ENCODE measurements at places on chromosomes 7 and 10.

- peak; percentile 43 for DNase-seq
Measured at GRCh38 chr7:1108264-1108920, 20.5 kb downstream of the GPER1 start.

DNA sequence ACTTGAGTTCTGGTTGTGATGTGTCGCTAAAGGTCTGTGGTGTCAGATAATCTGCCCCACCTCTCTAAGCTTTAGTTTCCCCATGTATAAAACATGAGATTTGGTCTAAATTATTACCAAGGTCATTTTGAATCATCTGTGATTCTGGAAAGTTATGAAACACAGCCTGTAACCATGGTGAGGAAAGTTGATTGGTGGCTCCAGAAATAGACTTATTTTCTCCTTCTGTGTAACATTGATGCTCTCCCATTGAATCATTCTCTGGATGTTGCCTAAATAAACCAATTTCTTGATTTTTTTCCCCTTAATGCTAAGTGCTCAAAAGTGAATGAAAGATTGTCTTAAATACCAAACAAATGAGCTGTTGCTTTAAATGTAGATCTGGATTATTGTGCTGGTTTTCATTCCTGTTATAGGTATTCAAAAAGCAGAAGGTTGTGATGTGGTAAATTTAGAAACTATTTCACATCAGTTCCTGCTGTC, 30.0 kb upstream of the PCGF5 start:
- DNase-seq: no peak

DNA sequence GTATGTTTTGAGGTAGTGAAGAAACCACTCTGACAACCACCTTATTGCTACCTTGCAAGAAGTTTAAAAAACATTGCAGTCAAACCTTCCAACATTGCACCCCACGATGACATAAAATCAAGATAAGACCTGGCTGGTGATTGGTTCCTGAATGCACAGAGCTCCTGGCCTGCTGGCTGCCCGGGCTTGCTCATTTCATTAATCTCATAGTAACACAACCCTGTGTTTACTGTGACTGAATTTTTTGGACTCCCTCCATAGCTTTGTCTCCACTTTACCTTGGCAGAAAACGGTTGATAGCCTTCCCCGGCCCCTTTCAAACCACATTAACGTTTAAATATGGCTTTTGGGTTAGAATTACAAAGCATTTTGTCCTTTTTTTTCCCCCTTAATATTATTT, 27.5 kb downstream of the VWA2 start:
- peak; percentile 66 for DNase-seq

DNA sequence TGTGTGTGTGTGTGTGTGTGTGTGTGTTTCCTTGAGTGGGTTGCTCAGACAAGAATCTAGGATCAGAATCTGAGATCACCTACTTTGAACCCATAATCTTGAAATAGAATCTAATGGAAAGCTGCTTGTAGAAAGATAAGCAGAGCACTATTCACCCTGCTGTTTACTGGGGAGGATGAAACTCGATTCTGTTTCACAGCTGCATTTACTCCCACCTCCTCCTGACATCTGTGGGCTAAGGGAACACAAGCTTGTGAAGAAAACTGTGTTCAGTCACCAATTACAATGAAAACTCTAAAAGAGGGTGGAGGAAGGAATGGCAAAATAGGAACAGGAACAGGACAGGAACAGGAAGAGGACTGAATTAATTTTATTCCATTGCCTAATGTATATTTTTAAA, 269.5 kb downstream of the TSPAN12 start:
- no peak for DNase-seq

DNA sequence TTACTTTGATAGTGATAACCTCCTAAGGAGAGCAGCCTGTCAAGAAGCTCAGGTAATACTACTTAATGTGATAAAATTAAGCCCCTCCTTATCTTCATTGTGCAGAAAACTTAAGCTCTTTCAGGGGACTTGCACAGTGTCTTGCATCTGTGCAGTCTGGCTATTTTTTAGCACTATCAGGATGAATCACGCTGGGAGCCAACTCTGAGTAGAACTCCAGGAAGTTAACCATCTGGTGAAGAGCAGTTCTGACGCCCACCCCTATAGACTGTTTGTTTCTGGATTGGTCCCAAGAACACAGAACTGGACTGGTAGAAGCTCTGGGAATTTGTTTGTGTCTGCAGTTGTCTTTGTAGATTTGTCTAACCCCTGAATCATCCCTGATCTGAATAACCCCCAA, 41.9 kb downstream of the AGK start:
- no peak for DNase-seq

- no peak for DNase-seq
Measured at GRCh38 chr10:62011558-62011957, 110.1 kb downstream of the ARID5B start.

GRCh38 chr7:80721883-80722615, 83.6 kb downstream of the CD36 start:
- peak; percentile 36 for DNase-seq

GRCh38 chr7:110104243-110104642, 986.7 kb upstream of the LRRN3 start:
- no peak for DNase-seq

DNA sequence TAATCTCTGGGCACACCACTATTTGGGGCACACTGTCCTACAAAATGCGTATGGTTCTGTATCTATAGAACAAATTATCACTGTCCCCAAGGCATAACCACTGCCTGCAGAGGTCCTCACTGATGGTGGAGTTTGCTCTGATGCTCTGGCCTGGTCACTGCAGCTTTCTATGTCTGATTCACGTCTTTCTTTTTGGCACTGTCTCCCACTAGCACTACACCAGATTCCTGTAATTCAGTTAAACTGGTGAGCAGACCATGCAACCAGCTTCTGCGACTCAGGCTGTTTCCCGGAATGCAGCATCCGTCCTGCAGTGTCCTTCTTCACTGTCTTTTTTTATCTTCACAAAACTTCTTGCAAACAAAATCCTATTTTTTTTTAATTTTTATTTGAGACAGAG, 112.8 kb downstream of the KLF6 start:
- no peak for DNase-seq

GRCh38 chr7:31883761-31884164, 186.4 kb downstream of the PDE1C start:
- no peak for DNase-seq

GRCh38 chr7:126686474-126686873, 566.3 kb downstream of the GRM8 start:
- DNase-seq: peak; percentile 26

DNA sequence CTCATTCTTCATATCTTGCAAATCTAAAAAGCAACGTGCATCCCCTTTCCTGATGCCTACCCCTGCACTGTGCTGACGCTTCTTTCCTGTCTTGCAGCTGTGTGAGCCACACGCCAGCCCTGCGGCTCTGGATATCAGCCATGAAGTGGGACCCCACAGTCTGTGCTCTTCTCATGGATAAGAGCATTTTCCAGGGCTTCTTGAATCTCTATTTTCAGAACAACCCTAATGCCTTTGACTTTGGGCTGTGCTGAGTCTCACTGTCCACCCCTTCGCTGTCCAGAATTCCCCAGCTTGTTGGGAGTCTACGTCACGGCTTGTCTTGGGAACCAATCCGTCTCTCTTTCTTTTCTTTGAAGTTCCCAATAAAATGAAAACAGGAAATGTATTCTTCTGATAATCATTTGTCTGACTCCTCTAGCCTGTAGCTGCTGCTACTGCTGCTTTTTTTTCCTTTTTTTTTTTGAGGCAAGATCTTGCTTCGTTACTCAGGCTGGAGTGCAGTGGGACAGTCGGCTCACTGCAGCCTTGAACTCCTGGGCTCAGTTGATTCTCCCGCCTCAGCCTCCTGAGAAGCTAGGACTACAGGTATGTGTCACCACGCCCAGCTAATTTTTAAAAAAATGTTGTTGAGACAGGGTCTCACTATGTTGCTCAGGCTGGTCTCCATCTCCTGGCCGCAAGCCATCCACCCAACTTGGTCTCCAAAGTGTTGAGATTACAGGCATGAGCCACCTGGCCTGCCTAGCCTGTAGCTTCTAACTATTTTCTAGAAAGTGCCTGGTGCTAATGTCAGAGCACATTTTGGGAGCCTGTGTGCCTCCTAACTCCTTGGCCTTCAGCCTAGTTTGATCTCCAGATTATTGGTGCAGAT, 30.3 kb downstream of the GSTO2 start:
- no peak for DNase-seq

DNA sequence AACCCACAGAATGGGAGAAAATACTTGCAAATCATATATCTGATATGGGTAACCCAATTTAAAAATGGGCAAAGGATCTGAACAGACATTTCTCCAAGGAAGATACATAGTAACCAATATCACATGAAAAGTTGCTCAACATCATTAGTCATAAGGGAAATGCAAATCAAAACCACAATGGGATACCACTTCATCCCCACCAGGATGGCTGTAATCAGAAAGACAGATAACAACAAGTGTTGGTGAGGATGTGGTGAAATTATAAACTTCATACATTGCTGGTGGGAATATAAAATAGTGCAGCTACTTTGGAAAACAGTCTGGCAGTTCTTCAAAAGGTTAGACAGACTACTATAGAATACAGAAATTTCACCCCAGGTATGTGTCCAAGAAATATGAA, 19.3 kb downstream of the AOC1 start:
- DNase-seq: no peak

DNA sequence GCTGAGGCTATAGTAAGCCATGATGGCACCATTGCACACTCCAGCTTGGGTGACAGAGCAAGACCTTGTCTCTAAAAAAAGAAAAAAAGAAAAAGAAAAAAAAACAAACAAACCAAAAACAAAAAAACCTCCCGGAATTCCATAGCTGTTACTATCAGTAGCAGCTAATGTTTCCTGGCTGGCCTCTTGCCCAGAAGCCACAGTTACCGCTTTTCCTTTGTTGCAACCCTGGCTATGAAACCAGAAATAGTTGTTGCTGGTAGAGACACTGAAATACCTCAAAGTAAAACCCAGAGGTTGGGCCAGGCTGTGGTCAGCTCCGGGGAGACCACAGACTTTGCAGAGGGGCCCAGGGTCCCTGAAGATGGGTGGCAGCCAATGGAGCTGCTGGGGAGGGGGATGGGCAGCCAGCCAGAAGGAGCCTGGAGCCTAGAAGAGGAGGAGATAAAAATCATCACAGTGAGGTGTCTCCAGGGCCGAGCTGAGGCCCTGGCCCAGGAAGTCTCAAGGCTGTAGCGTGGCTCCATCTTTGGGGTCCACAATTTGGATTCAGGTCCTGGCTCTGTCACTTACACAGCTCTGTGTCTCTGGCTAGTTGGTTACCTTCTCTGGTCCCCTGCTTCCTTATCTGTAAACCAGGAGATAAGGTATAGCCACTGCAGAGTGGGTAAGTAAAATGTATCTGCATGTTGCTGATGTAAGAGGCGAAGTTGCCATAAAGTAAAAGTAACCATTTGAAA, 3.4 kb upstream of the CHST12 start:
- peak; percentile 82 for DNase-seq

GRCh38 chr10:778626-779330, 89.3 kb upstream of the DIP2C start:
- DNase-seq: peak; percentile 14

DNA sequence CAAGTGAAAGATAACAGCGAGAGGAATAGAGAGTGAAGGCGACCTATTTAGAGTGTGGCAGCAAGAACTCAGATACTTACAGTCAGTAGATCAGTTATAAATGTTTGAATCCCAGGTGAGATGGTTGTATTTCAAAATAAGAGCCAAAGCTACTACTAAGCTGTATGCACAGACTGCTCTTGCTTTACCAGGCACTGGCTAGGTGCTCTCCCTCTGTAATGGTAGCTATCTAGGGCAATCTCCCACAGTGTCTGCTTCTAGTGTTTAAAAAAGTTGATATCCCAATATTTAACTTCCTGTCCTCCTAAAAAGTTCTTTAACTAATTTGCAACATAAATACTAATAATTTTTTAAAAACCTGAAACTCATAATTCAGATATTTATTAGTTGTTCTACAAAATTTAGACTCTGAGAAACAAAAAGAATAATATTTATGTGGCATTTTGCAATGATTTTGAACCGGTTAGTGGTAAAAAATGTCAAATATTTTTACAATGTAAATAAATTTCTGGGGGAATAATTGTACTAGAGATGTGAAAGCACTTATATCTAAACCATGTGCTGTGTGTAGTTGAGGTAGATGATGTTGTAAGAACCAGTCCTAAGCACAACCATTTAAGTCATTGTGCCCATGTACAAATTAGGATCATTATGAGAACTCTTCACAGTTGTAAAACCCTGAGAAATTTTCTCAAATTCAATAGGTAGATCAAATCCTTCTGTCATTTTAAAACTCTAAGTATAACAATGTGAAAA, 349.3 kb upstream of the SEMA3D start:
- DNase-seq: no peak

- DNase-seq: no peak
Measured at GRCh38 chr10:125783957-125784356, 8.3 kb upstream of the MMP21 start.

GRCh38 chr7:27099453-27100370, 2.8 kb downstream of the HOXA2 start:
- DNase-seq: no peak

DNA sequence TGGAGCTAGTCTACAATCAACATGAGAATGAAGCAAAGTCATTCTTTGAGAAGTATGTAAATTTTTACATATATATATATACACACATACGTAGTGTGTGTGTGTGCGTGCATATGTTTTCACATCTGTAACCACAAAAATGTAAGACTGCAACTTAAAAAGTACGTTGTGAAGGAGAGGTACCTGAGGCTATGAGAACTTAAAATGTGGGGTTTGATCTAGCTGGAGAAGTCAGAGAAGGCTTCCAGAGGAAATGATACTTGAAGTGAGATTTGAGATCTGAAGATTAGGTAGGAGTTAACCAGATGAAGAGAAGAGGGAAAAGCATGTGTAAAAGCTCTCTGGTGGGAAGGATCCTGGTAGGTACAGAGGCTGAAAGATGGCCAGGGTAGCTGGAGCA, 5.8 kb downstream of the TAF5 start:
- DNase-seq: no peak

GRCh38 chr7:2512179-2512661, 7.4 kb upstream of the LFNG start:
- peak; percentile 44 for DNase-seq

- no peak for DNase-seq
Measured at GRCh38 chr10:128466831-128467371, 340.7 kb upstream of the MKI67 start.

- peak; percentile 33 for DNase-seq
Measured at GRCh38 chr7:6160191-6160623, 112.2 kb downstream of the CYTH3 start.

Data from upper lobe of left lung (tissue), 6 donors.